Activated T-helper 1 cell treated with anti-CD3 and anti-CD28 coated beads, Interleukin-12 subunit alpha, Interleukin-12 subunit beta, Interleukin-2, Interleukin-4 antibody, amounts not matched to agents 30 ng/mL and 10 ng/mL and 1 ng/mL, durations not matched to agents 14 hours and 24 hours and 36 hours (primary cell): ENCODE measurements at places on chromosomes 4 and X. TPM values are rescaled to one million over a fixed set of nuclear protein-coding genes. Genes with fewer than 3 reads are reported as not detected.

DNA sequence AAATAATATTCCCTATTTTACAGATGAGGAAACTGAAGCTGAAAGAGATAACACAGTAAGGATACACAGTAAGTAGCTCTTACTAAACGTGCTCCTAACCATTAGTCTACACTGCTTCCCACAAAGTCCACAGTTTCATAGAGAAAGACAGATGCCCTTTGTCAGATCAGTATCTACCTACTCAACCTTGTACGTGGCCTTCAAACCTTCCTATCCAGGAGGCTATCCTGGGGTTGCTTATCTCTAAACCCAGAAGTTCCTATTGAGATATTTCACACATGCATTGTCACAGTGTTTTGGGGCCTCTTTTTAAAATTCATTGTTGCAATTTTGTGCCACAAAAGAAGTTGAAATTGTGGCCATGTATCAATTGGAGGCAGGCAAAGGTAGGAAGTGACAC is 208.0 kb downstream of the ENOX2 start:
- no peak for DNase-seq

DNA sequence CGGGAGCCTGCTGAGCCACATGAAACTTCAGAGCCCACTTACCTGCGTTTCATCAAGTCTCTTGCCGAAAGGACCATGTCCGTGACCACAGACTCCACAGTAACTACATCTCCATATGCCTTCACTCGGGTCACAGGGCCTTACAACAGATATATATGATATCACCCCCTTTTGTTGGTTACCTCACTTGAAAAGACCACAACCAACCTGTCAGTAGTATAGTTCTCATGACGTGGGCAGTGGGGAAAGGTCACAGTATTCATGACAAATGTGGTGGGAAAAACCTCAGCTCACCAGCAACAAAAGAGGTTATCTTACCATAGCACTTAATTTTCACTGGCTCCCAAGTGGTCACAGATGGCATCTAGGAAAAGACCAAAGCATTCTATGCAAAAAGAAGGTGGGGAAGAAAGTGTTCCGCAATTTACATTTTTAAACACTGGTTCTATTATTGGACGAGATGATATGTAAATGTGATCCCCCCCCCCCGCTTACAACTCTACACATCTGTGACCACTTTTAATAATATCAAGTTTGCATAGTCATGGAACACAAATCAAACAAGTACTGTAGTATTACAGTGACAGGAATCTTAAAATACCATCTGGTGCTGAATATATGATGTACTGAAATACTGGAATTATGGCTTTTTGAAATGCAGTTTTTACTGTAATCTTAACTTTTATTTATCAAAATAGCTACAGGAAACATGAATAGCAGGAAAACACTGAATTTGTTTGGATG is 129.9 kb downstream of the TET2 start:
- DNase-seq: no peak

GRCh38 chrX:40513012-40513411 is 67.8 kb upstream of the ATP6AP2 start:
- no peak for DNase-seq

DNA sequence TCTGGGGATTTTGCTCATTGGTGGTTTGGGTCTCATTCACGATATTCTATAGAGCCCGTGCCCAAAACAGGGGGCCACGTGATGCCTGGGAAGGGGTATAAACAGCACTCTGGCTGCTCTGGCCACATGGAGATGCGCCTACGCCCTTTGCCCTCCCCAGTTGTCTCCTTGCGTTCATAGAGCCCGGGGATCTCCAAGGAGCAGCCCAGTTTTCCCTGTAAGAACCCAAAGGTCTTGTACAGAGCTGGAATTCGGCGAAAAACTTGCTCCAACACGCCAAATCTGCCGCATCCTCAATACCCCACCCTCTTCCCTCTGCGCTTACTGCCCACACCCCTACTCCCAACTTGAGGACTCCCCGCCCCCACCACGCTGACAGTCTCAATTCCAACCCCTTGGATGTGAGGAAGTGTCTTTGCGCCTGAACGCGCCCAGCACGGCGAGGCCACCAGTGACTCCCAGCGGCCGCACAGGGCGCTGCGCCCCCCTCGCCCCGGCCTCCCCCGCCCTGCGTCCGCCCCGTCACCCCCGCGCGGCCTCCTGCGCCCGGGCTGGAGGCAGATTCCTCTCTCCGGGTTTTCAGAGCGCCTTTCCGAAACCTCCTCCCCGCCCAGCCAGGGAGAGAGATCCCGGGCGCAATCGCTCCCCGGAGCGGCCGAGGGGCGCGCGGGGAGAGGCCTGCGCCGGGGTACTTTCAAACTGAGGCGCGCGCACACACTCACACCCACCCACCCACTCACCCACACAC is at the start of gene NHS:
NHS (plus strand) TSS at position 582 of the 748 bp plus-strand sequence. CDS start 558 bp downstream, outside the sequence.
- no peak for DNase-seq

DNA sequence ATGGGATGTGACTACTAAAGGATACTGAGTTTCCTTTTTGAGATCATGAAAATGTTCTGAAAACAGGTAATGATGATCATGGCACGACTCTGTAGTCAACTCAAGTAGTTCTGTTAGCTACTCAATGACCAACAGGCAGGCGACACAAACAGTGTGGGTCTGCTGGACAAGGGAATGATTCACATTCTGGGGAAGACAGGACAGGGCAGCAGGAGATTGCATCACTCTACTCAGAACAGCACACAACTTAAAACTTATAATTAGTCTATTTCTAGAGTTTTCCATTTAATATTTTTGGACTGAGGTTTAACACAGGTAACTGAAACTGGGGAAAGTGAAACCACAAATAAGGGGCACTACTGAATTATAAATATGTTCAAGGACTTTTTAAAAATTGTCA is 365.2 kb downstream of the PRDM5 start:
- no peak for DNase-seq

DNA sequence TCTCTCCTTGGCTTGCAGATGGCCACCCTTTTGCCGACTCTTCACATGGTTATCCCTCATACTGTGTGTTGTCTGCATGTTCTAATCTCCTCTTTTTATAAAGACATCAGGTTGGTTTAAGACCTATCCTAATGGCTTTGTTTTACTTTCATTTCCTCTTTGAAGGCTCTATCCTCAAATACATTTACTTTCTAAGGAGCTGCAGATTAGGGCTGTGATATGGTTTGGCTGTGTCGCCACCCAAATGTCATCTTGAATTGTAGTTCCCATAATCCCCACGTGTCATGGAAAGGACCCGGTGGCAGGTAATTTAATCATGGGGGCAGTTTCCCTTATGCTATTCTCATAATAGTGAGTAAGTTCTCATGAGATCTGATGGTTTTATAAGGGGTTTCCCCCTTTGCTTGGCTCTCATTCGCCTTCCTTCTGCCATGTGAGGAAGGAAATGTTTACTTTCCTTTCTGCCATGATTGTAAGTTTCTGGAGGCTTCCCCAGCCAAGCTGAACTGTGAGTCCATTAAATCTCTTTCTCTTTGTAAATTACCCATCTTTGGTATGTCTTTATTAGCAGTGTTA is 204.5 kb downstream of the RELL1 start:
- no peak for DNase-seq

GRCh38 chr4:141899541-141899940 is 263.2 kb downstream of the IL15 start:
- no peak for DNase-seq

- no peak for DNase-seq
Measured at GRCh38 chr4:137909529-137910309, 332.4 kb downstream of the SLC7A11 start.

Gene KCND1
- total RNA-seq: 3.3 and 4.0 TPM in 2 replicates

DNA sequence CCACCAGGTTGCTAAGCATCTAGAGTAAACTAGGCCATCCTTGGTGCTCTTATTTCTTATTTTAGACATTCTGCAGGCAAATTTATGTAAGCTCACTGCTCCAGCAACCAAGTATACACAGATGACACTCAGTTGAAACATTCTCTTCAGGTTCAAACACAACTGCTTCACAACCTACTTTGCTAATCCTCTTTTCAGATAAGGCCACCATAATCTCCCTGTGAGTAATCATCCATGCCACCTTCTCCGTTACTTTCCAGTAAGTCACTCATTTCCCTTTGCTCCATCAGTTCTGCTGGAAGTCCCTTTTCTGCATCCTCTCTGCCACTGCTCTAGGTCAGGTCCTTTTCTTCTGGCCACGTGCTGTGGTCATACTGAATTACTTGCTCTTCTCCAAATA is 120.2 kb upstream of the WDFY3 start:
- no peak for DNase-seq

- DNase-seq: no peak
Measured at GRCh38 chrX:133151336-133151735, 54.4 kb upstream of the USP26 start.

GRCh38 chr4:170414360-170414759 is 324.6 kb upstream of the AADAT start:
- DNase-seq: no peak

GRCh38 chr4:13930155-13930554 is 302.6 kb upstream of the BOD1L1 start:
- no peak for DNase-seq

DNA sequence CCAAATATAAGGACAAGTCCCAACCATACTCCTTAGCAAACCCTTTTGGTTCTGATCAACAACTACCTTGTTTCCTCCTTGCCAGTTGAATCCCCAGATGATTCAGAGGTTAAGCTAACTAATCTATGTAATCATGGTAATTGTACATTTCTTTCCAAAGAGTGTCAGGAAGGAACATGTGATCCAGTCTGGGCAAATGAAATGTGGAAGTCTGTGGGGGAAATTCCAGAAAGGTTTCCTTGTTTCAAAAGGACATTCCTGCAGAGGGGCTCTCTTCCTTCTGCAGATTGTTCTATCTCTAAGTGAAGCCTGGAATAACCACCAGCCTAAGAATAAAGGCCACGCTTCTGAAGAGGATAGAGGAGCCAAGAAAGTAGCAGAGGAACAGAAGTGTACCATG is 7.0 kb downstream of the PRSS12 start:
- DNase-seq: no peak

- DNase-seq: no peak
Measured at GRCh38 chr4:78002260-78002659, 54.9 kb upstream of the FRAS1 start.

Gene HSFX2
- total RNA-seq: 0.41 TPM in 1 of 2 replicates, not detected in the other

Gene SLC9B1
- 0.51 and 0.52 TPM in 2 replicates for total RNA-seq

Gene HSFX1
- 0.49 and 1.2 TPM in 2 replicates for total RNA-seq
